Omental fat pad (tissue), 4 donors: ENCODE measurements at places on chromosomes 2 and 18. TPM values are rescaled to one million over a fixed set of nuclear protein-coding genes. Genes with fewer than 3 reads are reported as not detected.

Gene EIF2B4
- 53.0 TPM for total RNA-seq

Gene LRRC30
- not detected for total RNA-seq

Gene DSC3
- 19.2 TPM for total RNA-seq

Gene CFAP65
- total RNA-seq: not detected

Gene GTF2A1L
- 2.4 TPM for total RNA-seq
